ENCODE measurements at places on chromosomes 11 and 22. TPM values are rescaled to one million over a fixed set of nuclear protein-coding genes. Genes with fewer than 3 reads are reported as not detected.

GRCh38 chr11:62544581-62545436, 1.8 kb downstream of the AHNAK start:
- DNase-seq: no peak

Gene SLC7A4
- 0.15 TPM for total RNA-seq

GRCh38 chr22:49964136-49965090, 3.8 kb downstream of the PIM3 start:
- peak; percentile 40 for DNase-seq

GRCh38 chr11:5591613-5592012, 4.8 kb upstream of the TRIM6 start:
- no peak for DNase-seq

Gene ANGPTL5
- total RNA-seq: not detected

Gene BRSK2
- total RNA-seq: 0.23 TPM

DNA sequence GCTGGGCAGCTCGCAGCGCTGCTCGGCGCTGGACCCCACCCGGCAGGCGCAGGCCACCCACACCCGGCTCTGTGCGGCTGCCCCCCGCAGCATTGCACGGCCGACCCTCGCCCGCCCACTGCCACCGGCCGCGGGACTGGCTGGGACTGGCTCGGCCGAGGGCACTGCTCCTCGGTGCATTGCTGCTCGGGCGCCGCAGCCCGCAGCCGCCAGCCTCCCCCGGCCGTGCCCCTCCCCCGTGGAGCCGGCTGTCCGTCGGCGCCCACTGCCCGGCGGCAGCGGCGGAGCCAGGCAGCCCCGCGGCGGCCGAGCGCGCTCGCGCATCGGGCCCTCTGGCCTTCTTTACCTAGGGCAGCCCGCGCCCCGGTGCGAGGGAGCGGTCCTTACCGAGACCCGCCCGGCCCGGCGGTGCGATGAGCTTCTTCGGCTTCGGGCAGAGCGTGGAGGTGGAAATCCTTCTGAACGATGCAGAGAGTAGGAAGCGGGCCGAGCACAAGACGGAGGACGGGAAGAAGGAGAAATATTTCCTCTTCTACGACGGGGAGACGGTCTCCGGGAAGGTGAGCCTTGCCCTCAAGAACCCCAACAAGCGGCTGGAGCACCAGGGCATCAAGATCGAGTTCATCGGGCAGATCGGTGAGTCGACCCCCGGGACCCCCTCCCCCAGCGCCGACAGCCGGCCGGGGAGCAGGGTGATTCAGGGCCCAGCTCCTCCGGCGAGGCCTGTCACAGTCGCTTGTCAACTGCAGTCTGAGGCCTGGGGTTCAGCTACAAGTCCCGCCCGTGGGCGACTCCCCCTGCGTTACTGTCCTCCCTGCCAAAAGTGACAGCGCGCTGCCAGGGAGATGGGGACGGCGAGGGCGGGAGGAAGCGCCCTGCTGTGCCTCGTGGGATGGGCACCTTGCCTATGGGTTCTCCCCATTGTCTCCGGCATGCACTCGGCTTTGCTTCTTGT, 516 bp downstream of the VPS26B start:
- DNase-seq: peak; percentile 36

DNA sequence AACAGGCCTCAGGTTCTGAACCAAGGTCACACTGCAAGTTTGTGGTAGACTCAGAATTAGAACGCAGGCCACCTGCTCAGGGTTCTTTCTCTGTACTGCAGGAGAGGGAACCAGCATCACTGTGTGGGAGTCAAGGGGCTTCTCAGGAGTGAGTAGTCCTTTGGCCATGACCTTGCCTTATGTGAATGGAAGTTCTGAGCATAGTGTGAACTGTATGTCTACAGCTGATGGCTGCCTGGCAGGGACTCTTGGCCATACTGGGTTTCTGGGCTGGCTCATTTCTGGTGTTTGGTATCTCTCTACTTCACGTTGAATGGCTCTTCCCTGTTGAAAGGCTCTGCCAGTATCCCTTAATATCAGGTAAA, 40.1 kb upstream of the TUB start:
- no peak for DNase-seq

DNA sequence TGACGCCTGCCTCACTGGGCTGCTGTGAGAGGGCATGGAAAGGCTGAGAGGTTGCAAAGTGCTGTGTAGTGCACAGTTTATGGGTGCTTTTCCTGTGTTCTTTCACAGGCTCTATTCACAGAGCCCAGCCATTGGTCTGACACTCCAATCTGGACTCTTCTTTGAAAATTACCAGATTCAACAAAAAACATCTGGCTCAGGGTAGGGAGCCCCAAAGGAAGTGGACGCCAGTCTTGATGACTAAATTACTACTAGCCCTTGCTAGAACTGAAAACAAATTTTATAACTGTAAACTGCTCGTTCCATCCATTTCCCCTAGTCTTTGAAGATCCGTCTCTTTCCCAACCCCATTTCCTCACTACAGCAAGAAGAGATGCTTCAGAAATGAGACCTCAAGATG, 178.6 kb downstream of the TENM4 start:
- DNase-seq: no peak

Gene NAALADL1
- 12.5 TPM for total RNA-seq
